ENCODE measurements at places on chromosomes 1 and 21.

- no peak for DNase-seq
These were observed 9.7 kb upstream of the GPR61 start for GRCh38 chr1:109529881-109530456.

DNA sequence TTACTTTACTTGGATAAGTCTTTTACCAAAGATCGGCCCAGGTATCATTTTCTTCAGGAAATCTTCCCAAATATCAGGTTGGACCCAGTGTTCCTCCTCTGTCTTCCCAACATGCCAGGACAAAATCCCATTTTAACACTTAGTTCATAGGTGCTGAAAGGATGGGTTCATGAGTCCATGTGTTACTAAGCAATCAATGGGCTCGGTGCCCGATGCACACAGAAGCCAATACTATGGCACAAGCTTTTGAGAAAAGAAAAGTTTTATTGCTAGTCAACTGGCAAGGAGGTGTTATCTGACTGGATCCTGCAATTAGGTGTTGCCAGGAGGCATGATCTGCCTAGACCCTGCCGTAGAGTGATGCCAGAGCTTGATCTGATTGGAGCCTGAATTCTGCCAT, 133.3 kb upstream of the SLC44A3 start:
- DNase-seq = no peak

GRCh38 chr1:111654839-111655238, 35.2 kb downstream of the RAP1A start:
- DNase-seq = no peak

GRCh38 chr1:107750364-107750959, 214.5 kb downstream of the VAV3 start:
- no peak for DNase-seq

DNA sequence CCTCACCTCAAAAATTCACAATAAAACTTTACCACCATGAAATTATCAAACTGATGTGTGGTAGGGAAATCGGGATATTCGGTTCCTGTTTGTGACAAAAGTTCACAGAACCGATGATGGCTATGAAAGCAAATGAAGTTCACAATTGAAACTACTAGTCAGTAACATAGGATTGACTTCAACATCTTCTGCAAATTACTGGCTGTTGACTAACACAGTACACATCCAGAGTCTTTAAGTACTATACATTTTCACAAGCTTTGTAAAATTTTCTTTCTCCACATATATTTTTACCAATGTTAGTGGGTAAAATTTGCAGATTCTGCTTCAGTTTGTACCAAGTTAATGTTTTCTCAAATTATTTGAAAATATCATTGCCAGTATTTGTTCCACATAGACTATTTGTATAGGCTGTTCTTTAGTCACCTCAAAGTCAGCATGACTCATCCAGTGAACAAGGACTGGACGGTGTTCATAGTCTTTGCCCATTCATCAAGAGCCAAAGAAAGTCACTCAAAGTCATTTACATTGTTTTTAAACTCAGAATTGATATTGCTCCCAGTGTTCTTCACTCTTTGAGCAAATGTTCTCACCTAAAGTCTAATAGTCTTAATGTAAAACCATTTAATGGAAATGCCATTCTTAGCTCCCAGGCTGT, 213.4 kb downstream of the USP25 start:
- no peak for DNase-seq

GRCh38 chr1:150051089-150051373, 16.5 kb upstream of the VPS45 start:
- DNase-seq = no peak

- no peak for DNase-seq
These were observed 12.4 kb downstream of the SLC2A7 start for GRCh38 chr1:9013819-9014218.

- no peak for DNase-seq
These were observed 87.9 kb downstream of the SYT14 start for GRCh38 chr1:210025870-210026269.

DNA sequence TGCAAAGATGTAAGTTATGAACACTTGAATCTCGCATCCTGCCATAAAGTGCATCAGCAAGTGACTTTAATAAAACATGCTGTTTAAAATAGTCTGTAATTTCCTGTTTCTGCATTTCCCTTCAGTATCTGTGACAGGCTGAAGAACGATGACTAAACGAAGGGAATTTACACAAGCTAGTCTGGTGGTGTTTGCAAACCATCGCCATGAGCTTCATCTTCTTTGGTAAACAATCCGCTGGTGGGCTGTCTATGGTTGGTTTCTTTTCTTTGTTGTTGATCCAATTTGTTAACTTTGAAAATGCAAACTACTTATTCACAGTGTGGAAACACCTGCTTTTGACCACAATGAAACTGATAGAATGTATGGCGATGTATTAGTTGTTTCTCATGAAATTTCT, 13.9 kb downstream of the SERTAD4 start:
- no peak for DNase-seq

GRCh38 chr1:238401144-238401543, 510.4 kb upstream of the ZP4 start:
- DNase-seq = no peak

DNA sequence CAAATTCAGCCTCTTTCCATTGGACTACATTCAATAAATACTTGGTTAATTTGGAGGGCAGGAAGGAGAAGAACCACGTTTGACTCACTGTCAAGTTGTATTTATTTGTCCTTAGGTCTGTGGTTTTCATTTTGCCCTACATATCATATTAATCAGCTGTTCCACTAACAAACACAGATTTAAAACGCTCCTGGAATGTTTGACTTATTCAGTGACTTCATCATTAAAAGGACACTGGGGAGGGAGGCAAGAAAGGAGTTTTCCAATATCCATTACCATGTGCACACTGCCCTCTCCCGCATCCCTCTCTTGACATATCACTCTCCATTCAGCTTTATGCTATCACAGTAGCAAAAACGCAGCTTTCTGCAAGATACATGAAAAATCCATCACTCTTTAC, 98.2 kb upstream of the C1orf87 start:
- no peak for DNase-seq

GRCh38 chr1:5348732-5349465, 643.3 kb downstream of the NPHP4 start:
- no peak for DNase-seq

GRCh38 chr1:186740324-186740723, 60.1 kb upstream of the PTGS2 start:
- no peak for DNase-seq

DNA sequence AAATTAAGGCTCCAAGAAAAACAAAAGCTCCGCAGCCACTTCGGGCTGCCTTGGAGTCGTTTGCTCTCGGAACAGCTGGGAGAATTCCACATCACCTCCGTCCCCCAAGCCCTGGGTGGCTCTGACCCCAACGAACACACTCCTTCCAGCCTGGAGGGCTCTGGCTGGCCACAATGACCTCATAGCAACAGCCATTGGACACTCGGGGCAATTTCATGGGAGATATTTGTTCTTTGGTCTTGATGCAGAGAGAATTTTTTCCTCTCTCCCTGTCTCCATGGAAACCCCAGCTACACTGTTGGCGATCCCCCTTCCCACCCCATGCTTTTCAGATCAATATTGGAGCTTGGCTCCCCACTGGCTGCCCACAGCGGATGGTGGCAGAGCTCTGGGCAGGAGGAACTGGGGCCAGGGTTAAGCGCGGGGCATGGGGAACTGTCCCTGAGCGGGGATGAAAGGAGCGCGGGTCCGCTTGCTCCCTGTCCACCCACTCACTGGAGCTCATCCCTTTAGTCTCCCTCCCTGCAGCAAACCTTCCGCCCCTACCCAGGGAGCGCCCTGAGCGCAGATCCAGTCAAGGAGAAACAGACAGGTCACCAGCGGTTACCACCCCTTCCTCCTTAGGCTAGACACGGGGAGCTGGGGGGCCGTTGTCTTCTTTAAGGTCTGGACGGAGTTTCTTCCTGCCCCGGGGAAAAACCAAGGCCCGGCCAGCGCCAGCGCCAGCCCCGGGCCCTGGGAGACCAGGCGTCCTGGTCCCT, 1.2 kb downstream of the WNT4 start:
- DNase-seq = no peak

- no peak for DNase-seq
These were observed 3.9 kb upstream of the LEFTY2 start for GRCh38 chr1:225944951-225945350.

DNA sequence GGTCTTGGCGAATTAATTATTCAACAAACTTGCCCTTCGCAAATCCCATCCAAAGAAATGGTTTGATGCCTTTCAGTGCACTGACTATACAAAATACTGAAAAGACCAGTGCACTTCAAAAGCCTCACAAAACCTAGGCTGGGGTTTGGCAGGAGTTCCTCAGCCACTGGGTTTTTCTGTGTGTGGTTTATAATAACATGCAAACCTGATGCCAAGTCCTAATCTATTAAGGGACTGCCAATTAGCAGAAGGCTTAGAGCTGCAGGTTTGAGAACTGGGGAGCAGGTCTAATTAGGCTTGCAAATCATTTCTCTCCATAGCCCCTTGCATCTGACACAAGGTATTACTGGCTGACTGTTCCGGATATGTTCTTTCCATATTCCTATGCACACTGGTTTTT, 27.7 kb downstream of the PLPP3 start:
- no peak for DNase-seq

GRCh38 chr1:18769140-18769539, 90.3 kb downstream of the TAS1R2 start:
- DNase-seq = no peak

DNA sequence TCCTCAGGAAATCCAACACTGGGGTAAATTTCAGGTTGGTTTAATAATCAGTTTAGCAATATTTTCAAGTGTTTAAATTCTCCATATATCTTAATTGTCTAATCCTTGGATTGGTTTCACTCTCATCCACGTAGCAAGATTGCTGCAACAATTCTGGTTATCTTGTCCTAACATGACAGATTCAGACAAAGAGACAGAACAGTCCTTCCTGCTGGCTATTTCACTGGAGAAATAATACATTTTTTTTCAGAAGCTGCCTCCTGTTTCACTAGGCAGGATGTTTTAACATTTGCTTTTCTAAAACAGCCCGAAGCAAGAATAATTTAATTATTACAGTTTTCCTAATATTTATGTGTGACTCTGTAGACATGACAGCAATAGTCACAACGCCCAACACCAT, 2011.2 kb downstream of the NCAM2 start:
- DNase-seq = no peak

GRCh38 chr1:206609229-206609991, 2.9 kb downstream of the EIF2D start:
- no peak for DNase-seq

DNA sequence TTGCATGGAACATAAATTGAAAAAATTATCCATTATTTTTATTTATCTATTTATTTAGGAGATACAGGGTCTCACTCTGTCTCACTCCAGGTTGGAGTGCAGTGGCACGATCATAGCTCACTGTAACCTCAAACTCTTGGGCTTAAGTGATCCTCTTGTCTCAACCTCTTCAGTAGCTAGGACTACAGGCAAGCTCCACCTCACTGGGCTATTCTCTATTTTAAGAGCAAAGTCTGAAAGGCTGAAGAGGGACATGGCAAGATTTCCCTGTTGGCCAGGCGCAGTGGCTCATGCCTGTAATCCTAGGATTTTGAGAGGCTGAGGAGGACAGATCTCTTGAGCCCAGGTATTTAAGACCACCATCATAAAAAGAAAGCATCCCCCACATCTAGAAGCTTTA, 14.0 kb upstream of the RC3H1 start:
- DNase-seq = no peak

DNA sequence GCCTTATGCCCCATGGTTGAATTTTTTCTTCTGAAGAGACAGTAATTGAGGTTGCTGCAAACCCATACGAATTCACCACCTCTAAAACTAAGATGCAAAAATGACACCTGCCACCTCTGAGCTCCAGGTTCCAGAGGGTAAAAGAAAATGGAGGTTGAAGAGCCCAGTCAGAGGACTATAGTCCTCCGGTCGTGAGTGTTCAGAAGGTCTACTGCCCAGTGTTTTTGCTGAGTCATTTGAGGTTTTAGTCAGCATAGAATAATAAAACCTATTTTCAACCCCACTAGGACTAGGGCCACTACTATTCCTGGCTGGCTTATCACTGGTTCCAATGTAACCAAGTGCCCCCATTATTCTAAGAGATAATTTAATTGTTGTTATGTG, 12.9 kb upstream of the SLAMF7 start:
- DNase-seq = no peak

DNA sequence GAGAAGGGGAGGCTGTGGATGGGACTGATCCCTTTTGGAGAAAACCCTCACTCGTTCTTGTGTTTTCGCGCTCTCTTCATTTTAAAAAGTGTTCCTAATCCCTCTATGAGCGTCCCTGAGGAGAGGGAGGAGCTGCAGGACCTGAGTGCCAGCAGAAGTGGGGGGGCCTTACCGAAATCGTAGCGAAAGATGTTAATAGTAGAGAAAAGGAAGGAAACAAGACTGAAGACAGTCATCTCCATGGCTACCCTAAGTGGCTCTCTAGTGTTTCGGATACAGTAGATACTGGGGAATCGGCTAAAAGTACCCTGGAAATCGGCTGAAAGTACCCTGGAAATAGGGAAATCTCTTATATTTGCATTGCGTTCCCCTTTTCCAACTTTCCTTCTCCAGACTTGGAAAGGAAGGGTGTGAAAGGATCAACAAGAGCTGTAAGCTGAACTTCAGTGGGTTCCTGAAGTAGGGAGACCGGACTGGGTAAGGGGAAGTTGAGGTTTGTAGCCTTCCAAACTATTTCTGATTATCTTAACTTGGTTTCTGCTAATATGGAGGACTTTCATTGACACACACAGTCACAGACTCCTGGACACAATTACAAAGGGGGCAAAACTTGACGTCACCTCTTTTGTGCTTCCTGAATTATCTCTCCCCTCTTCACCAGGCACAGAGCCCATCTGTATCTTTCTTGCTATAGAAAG, 486 bp upstream of the DSTYK start:
- no peak for DNase-seq

DNA sequence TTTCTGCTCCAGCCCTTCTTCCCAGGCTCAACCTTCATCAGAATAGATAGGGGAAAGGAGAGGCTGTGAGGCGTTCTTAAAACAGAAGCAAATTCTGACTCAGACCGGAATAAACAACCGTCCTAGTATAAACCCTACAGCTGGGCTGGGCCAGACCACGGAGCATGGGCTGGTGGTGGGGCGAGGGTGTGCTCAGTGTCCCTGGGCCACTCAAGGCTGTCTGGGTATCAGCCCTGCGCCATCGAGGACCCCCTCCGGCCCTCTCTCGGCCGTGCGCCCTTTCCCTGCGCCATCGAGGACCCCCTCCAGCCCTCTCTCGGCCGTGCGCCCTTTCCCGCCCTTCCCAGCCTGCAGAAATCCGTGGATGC, 36.0 kb downstream of the CAPN2 start:
- DNase-seq = no peak

DNA sequence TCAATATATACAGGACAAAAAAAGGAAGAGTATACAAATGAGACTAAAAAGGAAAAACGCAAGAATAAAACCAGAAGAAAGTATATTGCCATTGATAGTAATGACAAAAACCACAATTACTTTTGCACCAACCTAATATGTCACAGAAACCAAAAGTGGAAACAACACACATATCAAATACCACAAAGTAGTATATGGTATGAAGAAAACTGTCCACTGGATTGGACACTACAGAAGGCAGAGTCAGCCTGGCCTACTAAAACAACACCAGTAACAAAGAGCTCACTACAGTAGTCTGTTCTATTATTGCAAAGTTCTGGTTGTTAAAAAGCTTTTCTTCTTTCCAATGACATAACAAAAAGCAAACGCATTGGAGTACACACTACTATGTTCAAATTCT, 17.7 kb downstream of the TESK2 start:
- no peak for DNase-seq
